Effector CD8-positive, alpha-beta T cell (primary cell): ENCODE measurements at places on chromosomes 3 and 15.

DNA sequence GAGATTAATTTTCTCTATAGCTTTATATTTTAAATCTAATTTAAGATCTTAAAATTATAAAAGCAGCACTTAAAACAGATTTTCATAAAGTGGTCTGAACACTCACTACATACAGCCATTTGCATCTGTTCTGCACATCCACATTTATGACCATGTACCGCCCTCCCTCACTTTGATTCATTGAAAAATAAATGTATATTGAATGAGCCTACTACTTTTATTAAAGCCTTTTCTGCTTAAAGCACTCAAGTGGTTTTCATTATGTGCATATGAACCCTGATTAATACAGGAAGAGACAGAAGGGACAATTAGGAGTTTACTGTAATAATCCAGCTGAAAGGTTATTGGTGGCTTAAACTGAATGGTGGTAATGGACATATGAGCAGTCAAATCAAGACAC, 129.4 kb downstream of the DLG1 start:
- DNase-seq: no peak

DNA sequence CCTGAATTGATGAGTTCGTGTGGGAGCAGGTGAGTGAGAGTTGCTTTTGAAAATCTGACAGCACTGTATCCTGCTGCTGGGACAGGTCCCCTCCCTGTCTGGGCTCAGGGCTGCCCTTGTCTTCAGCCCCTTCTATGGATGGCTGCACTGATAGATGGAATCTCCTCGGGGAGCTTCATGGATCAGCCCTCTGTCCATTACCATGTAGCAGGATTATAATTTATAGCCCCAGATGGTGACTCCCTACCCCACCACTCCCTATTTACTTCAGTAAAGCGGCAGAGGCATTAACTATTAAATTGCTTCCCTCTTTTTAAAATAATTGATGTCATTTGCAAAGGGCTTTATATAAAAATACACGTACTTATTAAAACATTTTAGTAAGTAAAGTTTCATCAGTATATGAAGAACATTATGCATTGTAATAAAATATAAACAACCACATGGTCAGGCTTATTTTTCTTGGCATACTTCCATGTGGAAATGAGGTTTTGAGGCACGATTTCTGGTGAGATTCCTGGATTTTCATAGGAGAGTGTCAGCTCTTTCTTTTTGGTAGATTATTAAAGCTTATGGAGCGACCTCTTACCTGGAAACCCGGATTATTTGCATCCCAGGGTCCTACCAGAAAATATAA, 38.5 kb downstream of the MAP3K13 start:
- no peak for DNase-seq

DNA sequence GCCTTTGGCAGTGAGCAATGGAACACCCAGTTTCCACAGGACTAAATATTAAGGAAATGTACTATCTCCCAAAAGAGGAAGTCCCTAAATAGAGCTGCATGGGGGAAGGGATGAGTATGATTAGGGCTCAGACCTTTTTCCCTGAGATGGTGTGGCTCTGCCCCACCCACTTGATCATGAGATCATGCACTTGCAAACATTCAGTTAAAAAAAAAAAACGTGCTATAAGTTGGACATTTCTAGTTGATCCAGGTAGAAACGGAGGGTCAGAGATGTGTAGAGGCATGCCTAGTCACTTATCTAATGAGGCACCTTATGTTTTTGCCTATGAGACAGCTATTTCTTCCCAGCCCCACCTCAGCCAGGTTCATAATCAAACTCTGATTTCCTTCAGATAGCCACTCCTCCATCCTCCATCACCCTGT, 24.5 kb upstream of the SSR3 start:
- no peak for DNase-seq

- DNase-seq: no peak
Measured at GRCh38 chr3:38114875-38115644, 21.9 kb downstream of the ACAA1 start.

- no peak for DNase-seq
Measured at GRCh38 chr3:150421799-150422548, 13.9 kb downstream of the TSC22D2 start.

DNA sequence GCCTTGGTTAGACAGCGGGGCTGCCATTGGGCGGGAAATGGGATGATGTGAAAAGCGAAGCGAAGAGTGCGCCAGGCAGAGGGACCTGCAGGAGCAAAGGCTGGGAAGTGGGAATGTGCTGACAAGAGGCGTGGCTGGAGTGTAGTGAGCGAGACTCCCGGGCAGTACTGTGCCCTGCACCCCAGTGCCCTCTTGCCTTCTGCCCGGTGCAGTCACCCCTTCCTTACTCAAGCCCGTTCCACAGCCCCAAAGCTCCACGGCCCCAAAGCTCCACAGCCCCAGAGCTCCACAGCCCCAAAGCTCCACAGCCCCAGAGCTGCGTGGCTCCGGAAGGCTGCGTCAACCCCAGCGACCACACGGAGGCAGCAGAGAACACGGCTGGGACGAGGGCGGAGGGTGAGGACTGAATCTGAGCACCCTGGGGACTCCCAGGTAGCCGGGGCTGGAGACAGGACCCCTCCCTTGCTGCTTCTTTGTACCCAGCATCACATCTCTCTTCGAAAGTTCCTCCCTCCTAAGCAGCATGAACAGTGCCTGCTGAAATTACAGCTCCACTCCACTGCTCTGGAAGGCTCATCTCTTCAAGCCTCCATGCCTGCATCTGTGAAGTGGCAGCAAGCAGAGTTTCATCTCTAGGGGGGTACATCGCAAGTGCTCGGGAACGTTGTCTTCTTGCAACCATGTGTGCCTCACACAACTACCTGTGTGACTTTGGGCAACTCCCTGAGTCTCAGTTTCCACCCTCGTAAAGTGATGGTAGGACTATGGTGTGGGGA, 108.9 kb downstream of the FBLN2 start:
- peak; percentile 45 for DNase-seq

- no peak for DNase-seq
Measured at GRCh38 chr3:182636646-182637045, 156.7 kb upstream of the ATP11B start.

DNA sequence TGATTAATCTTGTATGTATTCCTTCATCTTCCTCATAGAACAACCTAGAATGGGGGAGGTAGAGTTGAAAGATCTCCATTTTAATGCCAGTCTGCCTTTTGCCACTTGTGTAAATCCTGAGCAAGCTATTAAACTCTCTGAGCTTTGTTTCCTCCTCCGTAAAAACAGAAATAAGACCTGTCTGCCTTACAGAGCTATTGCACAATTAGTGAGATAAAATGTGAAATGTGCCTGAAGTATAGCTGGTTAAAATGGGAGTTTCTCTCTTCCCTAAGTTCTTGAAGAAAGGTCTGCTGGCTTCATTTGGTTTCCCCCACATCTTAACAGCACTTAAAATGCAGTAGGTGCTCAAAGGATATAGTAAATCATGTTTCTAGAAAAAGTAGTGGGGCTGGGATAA, 19.0 kb downstream of the ALDH1A2 start:
- no peak for DNase-seq

DNA sequence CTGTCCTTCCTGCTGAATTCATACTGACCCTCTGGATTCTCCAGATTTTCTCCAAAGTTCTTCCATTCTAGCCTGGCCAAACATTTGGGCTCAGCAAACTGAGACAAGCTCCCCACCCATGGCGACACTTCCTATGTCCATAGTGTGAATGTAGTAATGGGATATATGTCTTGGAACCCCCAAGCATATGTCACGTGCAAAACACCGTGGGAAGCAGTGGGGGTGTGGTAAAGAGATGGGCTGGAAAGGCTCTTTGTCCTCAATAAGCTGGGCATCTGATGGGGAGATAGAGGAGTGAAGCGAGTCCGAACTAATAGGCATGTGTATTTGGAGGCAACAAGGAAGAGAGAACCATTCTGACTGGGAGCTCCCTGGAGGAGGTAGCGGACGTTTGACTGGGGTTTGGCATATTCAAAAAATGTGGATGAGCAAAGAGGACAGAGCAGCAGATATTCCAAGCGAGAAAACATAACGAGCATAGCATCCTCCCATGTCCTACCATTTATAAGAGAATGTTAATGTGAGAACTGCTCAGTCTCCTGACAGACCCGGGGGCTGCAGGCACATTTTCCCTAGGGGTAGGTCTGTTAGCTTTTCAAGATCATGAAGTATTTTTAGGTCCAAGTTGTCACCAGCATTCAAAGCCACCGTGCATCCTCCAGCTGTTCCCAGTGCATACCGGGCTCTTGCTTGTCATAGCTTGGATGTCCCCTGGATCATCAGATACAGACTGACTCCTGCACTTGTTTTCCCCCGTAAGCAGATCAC, 25.6 kb downstream of the TPM1 start:
- no peak for DNase-seq

- no peak for DNase-seq
Measured at GRCh38 chr3:172272698-172273097, 175.6 kb downstream of the GHSR start.

DNA sequence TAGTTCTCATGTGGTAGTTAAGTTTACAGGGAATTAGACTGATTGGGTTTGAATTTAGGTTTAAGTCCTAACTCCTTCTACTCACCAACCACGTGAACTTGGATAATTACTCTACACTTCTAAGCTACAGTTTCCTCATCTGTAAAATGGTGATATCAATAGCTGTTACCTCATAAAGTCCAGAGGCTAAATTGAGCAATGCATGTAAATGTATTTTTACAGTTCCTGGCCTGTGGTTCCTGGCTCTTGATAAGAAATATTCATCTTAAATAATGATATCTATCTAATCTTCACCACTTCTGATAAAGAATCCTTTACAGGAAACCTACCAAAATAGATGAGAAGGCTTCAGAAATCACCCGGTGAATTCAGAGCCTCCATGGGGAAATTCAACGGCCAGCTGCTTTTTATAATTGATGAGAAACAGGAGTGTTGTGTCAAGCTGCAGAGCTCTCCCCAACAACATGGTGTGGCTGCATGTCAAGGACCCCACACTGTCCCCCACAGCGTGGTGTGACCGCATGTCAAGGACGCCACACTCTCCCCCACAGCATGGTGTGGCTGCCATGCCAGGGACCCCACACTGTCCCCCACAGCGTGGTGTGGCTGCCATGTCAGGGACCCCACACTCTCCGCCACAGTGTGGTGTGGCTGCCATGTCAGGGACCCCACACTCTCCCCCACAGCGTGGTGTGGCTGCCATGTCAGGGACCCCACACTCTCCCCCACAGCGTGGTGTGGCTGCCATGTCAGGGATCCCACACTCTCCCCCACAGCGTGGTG, 80.8 kb upstream of the PEX5L start:
- DNase-seq: no peak

- DNase-seq: no peak
Measured at GRCh38 chr3:55180161-55180560, 252.3 kb upstream of the LRTM1 start.

DNA sequence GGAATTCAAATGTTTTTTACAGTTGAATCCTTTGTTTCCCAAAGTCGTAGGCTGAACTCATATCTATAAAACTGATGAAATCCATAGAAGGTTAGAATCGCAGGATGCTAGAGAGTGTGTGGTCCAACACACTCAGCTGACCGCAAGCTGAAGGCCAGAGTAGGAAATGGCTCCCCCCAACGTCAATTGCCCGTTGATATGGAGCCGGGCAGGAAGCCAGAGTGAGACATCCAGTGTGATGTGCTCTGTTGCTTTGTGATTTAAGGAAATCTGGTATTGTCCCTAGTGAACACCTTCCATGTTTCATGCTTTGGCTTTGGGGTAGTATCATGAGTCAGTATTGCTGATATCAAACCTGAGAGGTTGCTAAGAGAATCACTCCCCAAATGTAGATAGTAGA, 5.8 kb upstream of the MEX3B start:
- DNase-seq: no peak

DNA sequence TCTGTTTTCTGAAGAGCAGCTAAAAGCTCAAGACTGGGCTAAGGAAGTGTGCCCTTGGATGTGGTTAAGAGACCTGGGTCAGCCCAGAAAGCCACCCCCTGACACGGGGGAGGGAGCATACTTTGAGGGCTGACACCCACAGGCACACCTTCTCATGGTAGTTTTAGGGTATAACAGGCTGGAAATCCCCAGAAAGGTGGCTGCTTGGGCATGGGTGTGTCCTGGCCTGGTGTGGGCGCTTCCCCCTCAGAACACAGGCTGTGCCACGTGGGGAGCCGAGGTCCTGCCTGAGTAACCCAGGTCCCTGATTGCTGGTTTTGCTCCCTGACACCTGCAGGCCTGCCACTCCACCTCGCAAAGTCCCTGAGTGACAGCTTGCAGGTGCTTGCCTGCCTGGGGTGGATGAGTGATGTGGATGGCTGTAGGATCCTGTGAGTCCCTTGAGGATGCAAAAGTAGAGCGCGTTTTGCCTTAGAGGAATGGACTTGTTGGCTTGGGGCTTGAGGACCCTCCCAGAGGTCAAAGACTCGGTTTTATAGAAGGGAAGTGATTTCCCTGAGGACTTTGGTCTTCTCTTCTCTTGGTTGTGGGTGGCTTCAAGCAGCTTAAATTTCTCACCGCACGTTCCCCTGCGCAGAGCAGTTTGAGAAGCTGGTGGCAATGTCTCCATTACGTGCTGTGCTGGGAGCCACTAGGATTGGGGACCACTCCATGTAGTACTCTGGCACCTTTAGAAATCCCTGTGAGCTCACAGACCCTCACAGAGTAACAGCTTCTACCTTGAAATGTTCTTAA, 94.4 kb downstream of the DNASE1L3 start:
- DNase-seq: peak; percentile 24

DNA sequence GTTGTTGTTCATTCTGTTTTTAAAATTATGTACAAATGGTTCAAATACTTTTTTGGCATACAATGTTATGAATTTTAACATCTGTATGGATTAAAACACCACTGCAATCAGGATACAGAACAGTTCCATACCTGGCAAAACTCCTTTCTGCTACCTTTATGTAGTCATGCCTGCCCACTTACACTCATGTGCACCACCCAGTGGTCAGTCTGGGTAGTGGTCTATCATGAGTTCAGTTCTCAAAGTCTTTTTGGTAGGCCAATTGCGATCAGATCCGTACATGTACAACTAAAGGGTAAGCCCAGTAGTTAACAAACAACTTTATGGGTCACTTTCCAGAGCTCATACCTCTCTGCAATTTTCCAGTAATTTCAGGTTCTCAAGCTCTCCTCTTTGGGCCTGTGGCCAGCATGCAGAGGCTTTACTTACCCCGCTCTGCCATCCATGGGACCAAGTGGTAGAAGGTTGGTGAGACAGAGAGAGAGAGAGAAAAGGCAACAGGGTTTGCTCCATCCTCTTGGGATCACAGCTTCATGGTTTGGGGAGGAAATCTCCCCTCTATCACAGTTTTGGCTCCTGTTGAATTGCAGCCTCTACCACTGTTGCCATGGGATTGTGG, 63.9 kb upstream of the FAM98B start:
- peak; percentile 27 for DNase-seq

GRCh38 chr15:49380912-49381311, 42.1 kb upstream of the FGF7 start:
- DNase-seq: no peak

DNA sequence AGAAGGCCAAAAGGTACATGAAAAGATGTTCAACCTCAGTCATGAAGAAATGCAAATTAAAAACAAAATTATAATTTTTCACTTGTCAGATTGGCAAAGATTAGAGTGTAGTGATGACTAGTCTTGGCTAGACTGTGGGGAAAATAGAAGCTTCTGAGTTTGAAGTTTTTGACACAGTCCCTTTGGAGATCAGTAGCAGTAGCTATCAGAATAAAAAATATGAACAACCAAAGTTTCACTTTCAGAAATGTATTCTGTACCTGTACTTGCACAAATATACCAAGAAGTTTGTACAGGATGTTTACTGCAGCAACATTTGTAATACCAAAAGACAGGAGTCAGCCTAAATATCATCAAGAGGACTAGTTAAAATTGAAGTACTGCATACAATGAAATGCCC, 14.1 kb downstream of the ATP2C1 start:
- DNase-seq: no peak
